NCI-H187 (cell line): ENCODE measurements at places on chromosomes 7 and 10.

- no peak for DNase-seq
These were observed 65.7 kb downstream of the PWWP2B start for GRCh38 chr10:132462463-132463332.

DNA sequence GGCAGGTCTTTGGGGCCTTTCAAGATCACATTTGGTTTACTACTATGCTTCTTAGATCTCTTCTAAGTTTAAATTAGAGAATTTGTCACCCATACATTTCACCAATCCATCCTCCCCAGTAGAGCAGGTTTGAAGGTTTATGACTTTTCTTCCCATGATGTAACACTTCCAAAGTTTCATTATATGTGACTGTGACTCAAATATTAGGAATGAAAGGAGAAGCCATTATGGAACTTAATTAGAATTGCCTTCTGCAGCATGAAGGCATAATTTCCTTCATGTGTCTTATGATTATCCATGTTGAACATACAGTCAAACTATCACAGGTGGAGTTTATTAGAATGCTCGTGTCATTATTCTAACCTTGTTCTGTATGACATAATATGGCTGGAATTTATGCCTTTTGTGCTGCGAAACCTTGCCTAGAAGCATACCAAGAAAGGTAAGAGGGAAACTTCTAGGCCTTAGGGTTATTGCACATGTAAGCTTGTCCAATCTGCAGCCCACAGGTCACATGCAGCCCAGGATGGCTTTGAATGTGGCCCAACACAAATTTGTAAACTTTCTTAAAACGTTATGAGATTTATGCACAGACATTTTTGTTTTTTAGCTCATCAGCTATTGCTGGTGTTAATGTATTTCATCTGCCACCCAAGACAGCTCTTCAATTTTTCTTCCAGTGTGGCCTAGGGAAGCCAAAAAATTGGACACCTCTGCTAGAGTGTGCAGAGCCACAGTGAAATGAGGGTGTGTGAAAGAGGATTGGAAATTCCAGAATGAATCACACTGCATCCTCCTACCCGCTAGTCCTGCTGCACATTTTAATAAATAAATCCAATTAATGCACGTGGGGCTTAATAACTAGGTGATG lies 133.6 kb downstream of the TMEM26 start:
- DNase-seq, result no peak

DNA sequence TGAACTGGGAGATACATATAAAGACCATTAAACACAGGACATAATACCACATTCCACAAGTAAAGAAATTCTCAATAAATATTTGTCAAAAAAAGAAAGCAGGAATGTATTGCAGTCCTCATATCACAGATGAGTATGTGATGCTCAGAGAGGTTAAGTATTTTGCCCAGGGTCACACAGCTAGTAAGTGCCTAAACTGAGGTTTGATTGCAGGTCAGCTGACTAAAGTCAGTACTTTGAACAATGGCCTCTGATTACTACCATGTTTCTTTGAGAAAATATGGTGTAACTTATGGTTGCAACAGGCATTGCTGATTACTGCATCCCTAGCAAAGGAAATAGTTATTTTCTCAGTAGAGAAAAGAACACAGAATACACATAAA lies 267.1 kb downstream of the ELMO1 start:
- no peak for DNase-seq

- DNase-seq, result no peak
These were observed 652 bp upstream of the VPS26A start for GRCh38 chr10:69123306-69123746.

GRCh38 chr7:33186192-33186591 lies 56.8 kb downstream of the BBS9 start:
- DNase-seq, result no peak

GRCh38 chr10:94010886-94011285 lies 17.2 kb downstream of the PLCE1 start:
- DNase-seq, result no peak

DNA sequence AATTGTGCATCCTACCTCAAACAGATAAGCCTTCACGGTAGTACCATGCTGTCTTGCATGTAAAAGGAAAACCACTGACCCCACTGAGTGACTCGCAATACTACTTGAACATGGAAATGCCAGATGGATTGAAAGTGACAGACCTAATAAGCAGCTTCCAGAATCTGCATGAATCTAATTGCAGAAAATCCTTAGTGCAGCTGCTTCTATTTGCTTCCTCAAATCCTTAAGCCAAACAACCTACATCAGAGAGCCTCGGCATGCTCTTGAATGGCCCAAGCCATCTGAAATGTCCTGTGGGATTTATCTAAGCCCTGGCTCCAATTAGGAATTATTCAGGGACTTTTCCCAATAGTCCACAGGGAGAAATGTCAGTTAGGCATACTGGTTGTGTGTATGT lies 509.5 kb upstream of the CELF2 start:
- DNase-seq, result no peak

- no peak for DNase-seq
These were observed 546.2 kb downstream of the SORCS3 start for GRCh38 chr10:105187243-105187642.

- no peak for DNase-seq
These were observed 98.0 kb upstream of the ZNF722 start for GRCh38 chr7:63900394-63901203.

DNA sequence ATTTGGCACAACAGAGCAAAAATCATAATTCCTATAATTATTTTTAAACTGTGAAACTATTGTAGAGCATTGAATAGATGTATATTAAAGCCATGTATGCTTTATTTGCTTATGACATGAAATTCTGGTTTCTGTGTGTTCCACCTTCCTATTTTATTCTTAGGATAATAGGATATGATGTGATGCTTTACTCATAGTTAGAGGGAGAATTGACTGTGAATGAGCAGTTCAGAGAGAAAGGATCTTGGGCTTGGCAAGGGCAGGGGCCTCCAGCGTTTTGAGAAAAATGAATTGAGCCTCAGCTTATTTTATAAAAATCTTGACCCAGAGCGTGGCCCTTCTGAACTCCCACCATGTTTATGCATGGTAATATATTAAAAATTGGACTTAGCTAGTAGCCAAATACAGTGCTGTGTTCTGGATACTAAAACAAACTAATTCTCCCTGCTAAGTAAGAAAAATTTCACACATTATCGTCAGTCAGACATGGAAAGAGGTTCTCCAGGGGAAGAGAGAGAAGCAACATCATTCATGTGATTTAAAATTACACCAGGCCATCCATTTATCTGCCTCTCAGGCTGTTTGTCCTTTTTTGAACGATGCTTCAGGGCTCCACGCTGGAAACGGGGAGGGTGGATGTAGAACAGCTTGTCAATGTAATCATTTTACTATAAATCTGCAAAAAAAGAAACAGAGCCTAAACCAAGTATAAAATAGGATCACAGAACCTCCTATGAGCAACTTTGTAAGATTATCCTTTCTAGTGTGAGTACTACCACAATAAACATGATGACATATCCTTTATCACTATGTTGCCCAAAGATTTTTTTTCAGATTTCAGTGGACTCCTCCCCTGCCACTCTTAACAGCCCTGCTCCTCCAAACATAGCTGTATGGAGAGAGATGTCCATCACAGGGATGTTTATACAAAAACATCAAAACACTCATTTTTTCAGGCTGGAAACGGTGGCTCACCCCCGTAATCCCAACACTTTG lies 258.1 kb upstream of the C7orf33 start:
- no peak for DNase-seq

DNA sequence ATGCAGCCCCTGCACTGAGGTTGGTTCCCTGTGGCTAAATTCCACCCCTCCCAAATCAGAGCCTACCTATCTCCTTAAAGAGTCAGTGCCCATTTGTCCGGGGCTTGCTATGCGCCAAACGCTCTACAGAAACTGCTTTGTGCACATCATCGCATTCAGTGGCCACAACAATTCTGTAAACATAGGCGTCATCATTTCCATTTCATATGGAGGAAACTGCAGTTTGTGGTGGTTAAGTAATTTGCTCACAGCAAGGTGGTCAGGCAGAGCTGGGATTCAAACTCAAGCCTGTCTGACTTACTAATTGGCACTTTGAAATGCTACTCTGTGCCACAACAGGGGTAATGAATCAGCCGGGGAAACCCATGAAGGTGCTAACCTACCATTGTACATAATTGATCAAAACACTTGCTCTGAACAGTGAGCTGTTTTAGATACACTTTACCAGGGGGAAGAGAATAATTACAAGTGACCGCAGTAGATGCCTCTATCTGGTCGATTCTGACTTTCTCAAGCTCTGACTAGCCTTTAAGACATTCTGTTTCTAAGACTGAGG lies 775.5 kb downstream of the LRMDA start:
- DNase-seq, result no peak

DNA sequence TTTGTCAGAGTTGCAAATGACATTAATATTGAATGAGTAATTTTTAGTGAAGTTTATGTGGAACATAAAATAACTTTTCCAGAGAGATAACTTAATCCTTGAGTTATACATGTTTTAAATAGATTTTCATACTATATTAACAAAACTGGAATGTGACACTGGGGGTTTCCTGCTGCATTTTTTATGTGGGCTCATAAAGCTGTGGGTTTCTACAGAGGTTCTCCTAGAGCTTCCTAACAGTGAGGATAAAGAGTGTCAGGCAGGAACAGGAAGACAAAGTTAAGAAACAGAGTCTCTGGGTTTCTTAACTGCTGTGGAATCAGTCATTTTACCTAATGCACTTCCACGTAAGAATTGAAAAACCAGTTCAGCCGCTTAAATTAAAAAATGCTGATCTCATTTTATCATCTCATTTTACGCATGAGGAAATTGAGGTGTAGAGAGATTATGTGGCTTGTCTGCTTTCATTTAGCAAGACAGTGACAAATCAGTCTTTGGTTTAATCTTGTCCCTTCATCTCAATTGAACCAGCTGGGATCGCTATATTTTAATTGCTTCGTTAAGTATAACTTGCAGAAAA lies 5.0 kb downstream of the CD36 start:
- no peak for DNase-seq
